Midbrain (tissue), 1 donor: ENCODE measurements at places on chromosomes 2 and 18.

- DNase-seq: no peak
Measured at GRCh38 chr2:191070276-191070675, 56.3 kb upstream of the STAT1 start.

DNA sequence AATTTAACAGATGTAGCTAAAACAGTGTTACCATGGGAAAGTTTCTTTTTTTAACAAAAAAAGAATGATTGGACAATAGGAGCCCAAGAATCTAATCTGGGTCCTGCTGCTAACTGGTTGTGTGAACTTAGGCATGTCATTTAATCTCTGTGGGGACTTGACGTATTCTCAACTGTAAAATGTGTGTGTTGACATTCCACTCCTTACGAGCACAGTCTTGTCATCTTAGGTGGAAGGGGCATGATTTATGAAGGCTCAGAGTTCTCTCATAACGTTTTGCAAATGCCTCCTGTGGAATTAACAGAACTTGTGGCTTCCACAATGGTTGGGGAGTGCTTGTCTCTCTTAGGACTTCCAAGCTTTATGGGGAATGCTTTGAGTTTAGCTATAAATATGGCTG, 125.9 kb upstream of the SATB2 start:
- no peak for DNase-seq

DNA sequence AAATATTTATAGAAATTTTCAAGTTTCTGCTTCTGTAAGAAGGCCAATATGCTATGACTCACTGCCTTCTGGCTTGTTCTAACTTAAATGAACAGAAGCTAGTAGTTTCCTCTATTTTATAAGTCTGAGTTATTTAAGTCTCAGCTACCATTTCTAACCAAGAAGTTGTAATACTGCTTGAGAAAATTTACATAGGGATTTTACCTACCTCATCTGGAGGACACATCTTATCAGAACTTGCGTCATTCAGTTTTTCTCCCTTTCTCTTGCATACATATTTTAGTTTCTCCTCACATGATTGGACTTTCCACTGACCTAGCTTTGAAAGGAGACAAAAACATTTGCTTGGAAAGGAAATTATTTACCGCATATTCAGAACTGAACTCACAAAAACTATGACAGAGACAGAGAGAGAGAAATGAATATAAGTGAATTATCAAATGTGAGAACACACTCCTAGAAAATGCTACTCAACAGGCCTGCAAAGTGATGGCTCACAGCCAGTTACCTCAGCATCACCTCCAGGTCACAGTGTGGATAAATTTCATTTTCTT, 81.1 kb upstream of the CD302 start:
- DNase-seq: no peak

DNA sequence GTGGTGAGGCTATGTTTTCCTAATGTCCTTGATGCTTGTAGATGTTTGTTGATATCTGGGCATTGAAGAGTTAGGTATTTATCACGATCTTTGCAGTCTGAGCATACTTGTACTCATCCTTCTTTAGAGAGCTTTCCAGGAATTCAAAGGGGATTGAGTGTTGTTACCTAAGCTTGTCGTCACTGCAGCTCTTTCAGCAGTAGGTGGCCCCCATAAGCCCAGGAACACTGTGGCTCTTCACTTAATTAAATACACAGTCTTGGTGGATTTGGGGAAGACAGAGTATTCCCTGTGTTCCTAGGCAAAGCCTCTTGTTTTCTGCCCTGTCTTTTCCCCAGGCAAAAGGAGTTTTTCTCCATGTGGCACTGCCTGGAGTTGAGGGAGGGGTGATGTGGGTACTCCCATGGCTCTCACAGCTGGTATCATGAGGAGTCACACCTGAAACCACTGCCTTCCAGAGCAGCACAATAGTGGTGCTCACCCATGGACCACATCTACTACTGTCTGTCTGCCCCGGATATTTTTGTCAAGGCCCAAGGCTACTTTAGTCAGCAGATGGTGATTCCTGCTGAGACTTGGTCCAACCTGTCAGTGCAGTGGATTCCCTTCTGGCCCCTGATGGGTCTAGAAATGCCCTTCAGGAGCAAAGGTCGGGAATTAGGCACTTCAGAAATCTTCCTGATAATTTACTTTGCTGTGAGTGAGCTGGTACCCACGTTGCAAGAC, 95.7 kb downstream of the GALNT13 start:
- no peak for DNase-seq

- DNase-seq: no peak
Measured at GRCh38 chr18:74990563-74991081, 218.3 kb downstream of the PTGR3 start.

DNA sequence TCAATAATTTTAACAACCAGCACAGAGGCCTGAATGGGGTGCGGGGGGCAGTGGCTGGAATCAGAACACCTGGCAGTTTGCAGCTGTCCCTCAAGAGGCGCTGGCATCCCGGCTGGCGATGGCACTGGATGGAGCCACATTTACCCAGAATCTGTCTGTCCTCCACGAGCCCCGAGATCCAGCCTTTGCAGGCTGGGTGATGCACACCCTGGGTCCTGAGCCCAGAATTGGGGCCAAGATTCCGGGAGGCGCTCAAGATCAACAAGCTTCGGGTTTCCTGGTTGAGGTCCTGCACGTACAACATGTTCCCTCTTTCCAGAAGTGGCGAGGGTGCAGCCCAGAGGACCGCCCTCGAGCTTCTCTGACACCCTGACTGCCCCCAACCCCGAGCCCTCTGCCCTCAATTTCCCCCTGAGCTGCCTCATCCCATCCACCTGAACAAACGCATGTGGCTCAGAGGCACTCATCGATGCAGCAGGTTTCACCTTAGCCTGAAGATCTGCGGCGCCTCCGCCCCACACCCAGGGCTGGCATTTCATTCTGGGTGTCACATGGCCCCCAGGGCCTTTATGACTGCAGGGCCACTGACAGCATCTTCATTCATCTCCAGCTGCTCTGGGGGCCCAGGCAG, 97.5 kb downstream of the TFCP2L1 start:
- no peak for DNase-seq

DNA sequence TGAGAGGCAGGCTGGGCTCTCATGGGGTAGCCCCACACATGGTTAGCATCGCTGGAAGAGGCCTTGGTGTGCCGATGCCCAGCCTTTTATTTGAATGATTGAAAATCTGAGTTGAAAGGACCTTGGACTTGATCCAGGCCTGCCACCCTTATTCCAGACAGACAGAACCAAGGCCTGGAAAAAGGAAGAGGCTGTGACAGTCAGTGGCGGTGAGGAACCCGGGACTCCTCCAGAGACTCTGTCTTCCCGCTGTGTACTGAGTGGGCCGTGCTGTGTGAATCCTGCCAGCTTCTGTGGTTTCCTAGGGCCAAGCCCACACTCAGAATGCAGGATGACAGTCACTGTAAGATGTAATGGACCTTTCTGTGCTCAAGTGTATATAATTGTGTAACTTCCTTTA, 218.5 kb downstream of the LDLRAD4 start:
- DNase-seq: no peak

DNA sequence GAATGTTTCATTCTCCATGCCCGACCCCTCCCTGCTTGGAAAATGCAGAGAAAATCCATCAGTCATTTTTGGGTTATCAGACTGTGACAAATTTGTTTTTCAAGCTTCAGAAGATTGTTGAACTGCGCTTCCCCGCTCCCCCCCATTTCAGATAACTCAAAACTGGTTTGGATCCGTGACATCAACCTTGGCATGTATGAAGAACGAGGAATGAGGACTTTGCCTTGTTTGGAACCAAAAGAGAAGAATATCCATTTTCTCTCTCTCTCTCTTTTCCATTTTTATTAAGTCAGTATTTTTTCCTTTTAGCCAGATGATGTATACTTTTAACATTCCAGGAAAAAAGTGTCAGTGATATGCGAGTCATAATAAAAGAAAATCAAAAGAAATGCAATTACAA, 171.6 kb downstream of the BCL2 start:
- no peak for DNase-seq

DNA sequence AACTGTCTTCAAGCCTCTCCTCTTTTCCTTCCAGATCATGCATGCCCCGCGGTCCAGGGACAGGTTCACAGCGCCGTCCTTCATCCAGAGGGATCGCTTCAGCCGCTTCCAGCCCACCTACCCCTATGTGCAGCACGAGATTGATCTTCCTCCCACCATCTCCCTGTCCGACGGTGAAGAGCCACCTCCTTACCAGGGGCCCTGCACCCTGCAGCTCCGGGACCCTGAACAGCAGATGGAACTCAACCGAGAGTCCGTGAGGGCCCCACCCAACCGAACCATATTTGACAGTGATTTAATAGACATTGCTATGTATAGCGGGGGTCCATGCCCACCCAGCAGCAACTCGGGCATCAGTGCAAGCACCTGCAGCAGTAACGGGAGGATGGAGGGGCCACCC, 81.3 kb downstream of the FAM210A start:
- no peak for DNase-seq

GRCh38 chr2:177073611-177074010, 139.0 kb upstream of the HNRNPA3 start:
- no peak for DNase-seq

DNA sequence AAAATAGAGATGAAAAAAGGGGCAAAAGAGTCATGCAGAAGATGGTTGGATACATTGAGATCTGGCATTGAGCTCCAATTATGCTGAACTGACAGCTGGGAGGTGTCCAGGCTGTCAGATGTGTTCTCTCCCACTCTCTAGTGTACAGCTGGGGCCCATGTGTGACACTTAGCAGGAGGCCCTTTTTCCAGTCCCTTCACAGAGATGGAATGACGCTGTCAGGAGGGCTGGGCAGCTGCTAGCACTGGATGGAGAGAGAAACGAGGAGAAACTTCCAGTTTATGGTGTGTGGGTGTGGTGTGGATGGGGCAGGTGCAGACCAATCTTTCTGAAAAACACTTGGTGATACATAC, 437.7 kb upstream of the HS6ST1 start:
- no peak for DNase-seq

- no peak for DNase-seq
Measured at GRCh38 chr2:81583311-81584108, 1279.0 kb upstream of the LRRTM1 start.

DNA sequence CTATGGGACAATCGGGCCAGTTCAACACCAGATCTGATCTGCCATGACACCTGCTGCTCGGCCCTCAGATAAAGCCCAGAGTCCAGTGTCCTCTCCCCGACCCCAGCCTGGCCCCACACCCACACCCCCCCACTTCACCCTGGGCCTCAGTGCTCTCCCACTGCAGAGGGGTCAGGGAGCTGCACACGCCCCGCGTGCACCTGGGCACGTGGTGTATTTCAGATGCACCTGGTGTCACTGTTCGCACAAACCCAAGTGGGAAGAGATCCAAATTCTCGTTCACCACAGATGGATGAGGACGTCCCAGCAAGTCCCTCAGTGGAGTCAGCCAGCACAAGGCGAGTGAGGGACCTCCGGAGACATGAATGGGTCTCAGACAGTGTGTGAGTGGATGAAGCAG, 161.3 kb downstream of the RTP5 start:
- DNase-seq: no peak

GRCh38 chr2:231036578-231037106, 681 bp upstream of the C2orf72 start:
- DNase-seq: no peak

GRCh38 chr18:3264362-3264761, 2.4 kb downstream of the MYL12B start:
- DNase-seq: no peak

DNA sequence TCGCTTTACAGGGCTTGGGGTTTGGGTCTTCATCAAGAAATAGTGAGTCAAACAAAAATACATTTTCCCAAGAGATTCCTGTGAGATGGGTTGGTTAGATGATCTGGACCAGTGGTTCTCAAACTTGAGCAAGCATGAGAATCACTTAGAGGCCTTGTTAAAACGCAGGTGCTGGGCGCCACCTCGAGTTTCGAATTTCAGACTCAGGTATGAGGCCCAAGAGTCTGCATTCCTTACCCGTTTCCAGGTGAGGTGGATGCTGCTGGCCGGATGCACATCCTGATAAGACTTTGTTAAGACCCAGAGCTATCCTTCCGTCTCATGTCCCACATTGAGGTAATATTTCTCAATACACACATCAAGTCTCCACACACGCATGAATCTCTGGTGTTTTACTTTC, 707.8 kb upstream of the SALL3 start:
- no peak for DNase-seq

GRCh38 chr2:28360718-28361293, 31.9 kb upstream of the FOSL2 start:
- no peak for DNase-seq

- DNase-seq: peak; percentile 13
Measured at GRCh38 chr18:21703241-21703820, 1.2 kb downstream of the ABHD3 start.

DNA sequence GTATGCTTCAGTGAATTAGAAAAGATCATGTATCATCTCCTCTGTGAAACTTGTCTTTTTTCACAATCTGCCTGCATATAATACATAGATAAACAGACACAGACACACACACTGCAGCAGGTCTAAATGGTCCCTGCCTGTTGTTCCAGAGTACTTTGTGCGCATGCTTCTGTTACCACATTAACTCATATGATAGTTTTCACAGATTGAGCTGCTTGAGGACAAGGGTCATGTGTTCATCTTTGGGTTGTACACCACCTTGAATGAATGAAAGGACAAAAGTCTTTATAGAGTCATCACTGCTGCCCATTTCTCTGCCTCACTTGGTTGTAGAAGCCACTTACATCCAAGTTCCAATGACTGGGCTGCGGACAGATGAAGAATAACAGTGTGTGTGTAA, 72.7 kb upstream of the GLS start:
- no peak for DNase-seq
